Suprapubic skin (tissue), 4 donors: ENCODE measurements at places on chromosomes 4 and X. TPM values are rescaled to one million over a fixed set of nuclear protein-coding genes. Genes with fewer than 3 reads are reported as not detected.

Gene SLC49A3
- 18.3 TPM for total RNA-seq

Gene SPOCK3
- total RNA-seq = not detected

Gene DOCK11
- total RNA-seq = 9.4 TPM

- DNase-seq = no peak
Measured at GRCh38 chr4:88341227-88342192, 37.1 kb upstream of the HERC6 start.

DNA sequence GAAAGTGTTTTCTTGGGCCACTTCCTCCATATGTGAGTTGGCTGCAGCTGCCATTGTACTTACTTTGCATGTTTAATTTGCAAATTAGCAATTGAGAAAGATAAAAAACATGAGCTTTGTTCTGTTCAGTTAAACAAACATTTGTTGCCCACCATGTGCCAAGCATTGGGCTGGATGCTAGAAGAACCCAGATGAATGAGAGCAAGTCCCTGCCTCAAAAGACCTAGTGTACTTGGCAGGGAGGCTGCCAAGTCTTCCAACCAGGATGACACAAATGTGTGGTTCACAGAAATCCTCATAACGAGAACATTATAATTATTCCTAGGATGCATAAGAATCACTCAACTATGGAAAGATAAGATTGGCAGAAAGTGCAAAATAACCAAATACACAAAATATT lies 66.7 kb downstream of the GPM6A start:
- DNase-seq = no peak

DNA sequence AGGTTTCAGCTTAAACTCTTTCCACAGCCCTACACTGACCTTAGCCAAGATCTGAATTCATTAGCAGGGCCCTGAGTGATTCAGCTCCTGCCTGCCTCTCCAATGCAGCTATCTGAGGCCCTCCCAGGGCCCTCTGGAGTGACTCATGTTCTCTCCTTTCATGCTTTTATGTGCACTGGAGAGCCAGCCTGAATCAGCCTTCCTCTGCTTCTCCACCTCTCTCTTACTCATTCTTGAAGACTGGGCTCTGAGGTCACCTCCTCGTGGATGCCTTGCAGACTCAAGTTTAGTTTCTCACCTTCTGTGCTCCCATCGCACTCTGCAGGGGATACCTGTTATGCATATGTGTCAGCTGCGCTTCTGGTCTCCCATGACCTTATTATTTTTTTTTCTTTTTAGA lies 3.1 kb upstream of the OCIAD2 start:
- no peak for DNase-seq
